Stimulated activated CD4-positive, alpha-beta T cell treated with anti-CD3 and anti-CD28 coated beads, Interleukin-12 subunit alpha, Interleukin-12 subunit beta, amount 100 ng/mL, for 48 hours (primary cell): ENCODE measurements at places on chromosomes 4 and X.

DNA sequence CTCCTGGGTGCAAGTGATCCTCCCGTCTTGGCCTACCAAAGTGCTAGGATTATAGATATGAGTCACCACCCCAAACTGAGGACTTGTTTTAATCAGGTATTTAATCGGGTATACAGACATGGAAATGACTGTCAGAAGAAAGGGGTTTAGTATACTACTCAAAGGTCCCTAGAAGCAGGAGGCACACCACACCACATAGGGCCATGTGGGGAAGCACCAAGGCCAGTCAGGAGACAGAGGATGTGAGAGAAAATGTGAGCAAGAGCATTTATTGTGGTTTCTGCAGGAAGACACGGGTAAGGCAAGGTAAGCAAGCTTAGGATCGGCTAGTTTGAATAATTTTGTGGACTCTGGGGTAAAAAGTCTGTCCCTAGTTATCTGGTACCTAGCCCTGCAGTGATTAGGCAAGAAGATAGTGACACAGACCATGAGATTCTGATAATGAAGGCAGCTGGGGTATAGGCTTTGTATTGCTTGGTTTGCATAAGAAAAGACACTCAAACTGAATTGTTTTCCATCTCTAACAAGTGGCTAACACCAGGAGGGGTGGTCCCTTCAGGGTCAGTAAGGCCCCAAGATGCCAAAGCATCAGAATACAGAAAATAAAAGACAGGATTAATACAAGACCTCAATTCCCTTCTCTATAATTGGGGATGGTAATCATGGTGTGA, 408.8 kb upstream of the F9 start:
- DNase-seq = no peak

DNA sequence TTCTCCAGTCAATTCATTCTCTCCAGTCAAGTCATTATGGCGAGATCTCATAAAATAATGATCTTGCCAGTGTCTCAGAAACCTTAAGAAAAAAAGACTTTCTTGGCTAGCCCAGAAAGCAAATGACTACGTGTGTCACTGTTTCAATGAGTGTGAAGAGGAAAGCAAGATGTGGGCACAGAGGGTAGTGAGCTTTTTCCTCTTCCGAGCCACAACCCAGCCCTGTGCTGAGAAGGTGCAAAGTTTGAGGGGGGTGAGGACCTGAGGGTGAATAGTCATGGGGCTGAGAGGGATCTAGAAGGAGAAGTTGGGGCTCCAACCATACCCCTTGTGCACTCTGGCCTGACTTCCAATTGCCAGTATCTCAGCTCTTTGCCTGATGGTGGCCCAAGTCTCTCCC, 85.6 kb upstream of the EGFL6 start:
- no peak for DNase-seq

- no peak for DNase-seq
These were observed 28.2 kb downstream of the SH3TC1 start for GRCh38 chr4:8227201-8227770.

- DNase-seq = no peak
These were observed 12.4 kb downstream of the SMIM14 start for GRCh38 chr4:39626261-39626660.

DNA sequence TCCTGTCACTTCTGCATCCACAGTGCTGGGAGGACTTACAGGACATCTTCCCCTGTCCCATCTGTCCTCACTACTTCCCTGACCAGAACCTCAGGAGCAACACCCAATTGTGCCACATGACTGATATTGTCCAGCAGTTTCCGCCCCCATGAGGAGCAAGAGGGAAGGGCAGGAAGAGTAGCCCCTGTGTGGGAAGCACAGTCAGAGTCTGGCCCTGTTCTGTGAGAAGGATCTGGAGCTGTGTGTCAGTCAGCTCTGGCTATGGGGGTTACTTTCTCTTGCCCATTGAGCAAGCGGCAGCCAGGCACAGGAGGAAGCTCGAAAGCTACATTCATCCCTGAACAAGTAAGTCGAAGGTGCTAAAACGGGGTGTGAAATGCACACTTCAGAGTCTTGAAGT, 14.8 kb upstream of the TRIM60 start:
- DNase-seq = no peak

DNA sequence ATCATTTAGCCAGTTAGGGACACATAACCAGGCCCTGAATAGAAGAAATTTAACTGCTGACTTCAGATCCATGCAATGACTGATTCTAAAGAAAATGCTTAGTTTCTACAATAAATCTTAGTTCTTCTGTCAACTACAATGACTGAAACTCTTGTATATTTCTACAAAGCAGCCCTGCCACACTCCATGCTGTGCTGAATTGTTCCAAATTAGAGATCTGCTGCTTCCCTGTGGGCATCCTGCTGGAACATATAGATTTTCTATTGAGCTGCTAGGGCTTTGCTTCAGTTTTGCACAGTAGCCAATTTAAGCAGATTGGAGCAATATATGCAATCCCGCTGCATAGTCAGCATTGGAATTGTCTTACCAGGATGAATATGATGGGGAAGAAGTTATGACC, 312.8 kb upstream of the SMIM31 start:
- no peak for DNase-seq
